ENCODE measurements at places on chromosomes 7 and 10.

GRCh38 chr10:130775311-130775710 lies 536.2 kb downstream of the TCERG1L start:
- DNase-seq: no peak

- DNase-seq: no peak
Measured at GRCh38 chr10:76255241-76255640, 823.8 kb downstream of the LRMDA start.

GRCh38 chr7:1882451-1882850 lies 212.4 kb downstream of the ELFN1 start:
- no peak for DNase-seq

DNA sequence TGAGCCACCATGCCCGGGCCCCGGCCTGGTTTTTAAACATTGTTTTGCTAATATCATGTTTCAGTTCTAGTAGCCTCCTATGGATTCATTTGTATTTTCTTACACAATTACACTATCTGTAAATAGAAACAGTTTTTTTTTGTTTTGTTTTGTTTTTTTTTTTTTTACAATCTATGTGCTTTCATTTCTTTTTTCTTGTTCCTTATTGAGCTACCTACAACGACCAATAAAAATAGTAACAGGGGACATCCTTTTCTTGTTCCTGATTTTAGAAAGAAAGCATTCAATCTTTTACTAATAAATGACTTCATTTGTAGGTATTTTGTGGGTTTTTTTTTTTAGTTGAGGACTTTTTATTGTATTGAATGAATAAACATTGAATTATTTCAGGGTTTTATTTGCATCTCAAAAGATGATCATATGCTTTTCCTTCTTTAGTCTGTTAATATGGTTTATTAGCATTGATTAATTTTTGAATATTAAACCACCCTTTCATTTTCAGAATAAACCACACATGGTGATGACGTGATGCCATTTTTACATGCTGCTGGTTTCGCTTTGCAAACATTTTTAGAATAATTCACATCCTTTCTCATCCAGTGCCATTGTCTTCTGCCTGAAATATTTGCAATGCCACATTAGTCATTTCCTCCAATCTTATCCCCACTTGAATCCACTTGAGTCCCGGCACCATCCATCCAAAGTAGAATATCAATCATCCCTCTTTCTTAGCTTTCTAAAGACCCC lies 18.1 kb upstream of the AKR1E2 start:
- no peak for DNase-seq

DNA sequence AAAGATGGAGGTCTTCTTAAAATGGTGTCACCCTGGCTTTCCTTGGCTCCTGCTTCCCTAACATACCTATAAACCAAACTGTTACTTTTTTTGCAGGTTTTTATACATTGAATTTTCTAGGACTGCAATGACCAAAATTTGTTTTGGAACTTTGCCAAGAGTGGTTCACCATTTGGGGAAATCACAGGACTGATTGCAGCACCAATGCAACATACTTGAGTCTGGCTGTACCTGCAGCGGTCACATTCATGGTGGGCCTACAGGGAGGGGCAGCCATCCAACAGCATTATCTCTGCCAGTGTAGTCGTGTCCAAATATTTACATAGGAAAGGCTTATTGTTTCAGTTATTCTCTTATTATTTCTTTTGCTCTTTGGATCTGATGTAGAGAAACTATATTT lies 69.0 kb downstream of the HACD1 start:
- no peak for DNase-seq

- DNase-seq: no peak
Measured at GRCh38 chr10:51204066-51204465, 129.8 kb downstream of the PRKG1 start.

DNA sequence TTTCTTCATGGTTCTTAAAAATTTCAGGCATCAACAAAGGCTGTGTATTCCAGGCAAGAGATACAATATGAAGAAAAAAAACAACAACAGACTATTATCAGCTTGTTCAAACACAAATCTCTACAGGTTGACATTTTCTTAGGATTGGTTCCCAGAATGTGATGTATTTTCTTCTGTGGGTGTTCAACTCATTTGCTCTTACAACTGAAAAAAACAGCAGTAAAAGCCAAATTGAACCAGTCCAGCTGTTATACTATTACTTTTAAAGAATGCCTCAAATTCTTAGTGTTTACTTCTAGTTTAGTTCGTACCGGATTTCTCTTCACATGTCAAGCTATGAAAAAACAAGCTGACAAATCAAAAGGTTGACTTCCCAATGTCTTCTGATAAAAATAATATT lies 60.7 kb downstream of the CNTNAP2 start:
- no peak for DNase-seq

DNA sequence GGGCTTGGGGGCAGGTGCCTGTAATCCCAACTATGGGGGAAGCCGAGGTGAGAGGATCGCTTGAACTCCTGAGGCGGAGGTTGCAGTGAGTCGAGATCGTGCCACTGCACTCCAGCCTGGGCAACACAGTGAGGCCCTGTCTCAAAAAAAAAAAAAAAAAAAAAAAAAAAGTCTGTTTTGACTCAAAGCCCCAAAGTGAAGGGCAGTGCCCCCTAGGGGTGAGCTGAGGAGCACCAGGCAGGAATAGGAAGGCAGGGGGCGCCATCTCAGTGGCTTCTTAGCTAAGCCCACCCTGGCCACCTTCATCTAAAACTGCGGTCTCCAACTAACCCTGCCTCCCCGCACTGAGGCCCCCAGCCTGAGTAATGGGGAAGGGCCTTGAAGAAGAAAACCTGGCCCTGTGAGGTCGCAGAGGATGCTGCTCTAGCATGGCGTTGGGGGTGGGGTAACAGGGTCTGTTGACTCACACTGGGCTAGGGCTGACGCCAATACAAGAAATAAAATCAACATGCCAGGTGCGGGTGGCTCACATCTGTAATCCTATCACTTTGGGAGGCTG lies 9.8 kb downstream of the PODXL start:
- peak; percentile 72 for DNase-seq

DNA sequence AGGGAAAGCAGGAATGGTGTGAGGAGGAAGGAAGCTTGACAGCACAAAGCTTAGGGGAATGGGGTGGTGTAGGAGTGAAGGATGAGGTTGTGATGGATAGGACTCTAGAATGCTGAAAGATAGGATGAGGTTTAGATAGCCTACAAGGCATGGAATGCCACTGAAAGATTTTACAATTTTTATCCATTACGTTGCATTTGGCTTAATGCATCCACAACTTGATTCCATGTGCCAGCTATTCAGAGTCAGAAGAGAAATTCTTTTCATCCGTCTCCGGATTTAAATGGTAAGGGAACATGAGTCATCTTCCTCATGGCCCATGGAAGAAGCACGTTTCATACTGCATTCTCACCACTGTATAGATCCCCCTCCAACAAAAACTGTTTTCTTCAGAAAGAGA lies 212.4 kb upstream of the BMPER start:
- DNase-seq: no peak

GRCh38 chr10:21626457-21627161 lies 92.6 kb downstream of the MLLT10 start:
- DNase-seq: no peak

DNA sequence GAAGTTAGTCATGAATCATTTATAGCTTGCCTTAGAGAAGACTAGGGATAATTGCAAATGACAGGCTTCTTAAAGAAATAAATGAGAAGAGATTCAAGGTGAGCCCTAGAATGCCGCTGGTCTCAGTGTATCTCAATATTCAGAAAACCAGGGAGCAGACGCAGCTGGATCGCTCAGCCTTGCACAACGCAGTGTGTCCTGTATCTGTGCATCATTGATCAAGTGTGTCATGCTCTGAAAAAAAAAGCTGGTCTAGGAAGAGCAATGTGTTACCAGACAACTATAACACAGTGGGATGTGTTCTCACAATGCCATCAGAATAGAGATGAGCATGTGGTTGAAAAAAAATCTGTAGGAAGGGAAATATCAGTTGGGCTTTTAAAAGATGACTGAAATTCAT lies 230.1 kb downstream of the CALN1 start:
- no peak for DNase-seq

- DNase-seq: no peak
Measured at GRCh38 chr10:69223028-69223342, 2.9 kb downstream of the HKDC1 start.

GRCh38 chr7:29987811-29988317 lies 1.7 kb downstream of the SCRN1 start:
- DNase-seq: no peak

DNA sequence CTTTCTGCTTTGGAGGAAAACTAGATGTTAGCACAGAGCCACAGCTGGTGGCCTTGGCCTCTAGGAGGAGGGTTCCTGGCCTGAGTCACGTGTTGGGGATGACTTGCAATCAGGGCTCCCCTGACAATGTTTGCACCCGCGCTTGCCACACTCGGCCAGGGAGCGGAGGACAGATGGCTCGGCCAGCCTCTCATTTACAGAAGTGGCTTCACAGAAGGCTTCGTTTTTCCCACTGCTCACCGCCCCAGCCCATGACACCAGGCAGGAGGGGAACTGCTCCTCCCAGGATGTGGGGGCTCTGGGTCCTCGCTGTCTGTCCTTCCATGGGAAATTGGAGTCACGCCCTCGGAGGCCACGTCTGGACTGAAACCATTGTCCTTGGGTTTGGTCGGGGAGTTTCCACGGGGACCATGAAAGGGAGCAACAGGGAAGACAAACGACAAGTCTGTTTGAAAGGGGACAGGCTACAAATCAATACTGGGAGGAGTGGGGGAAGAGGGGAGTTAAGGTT lies 49.6 kb upstream of the UBE3C start:
- no peak for DNase-seq

GRCh38 chr10:72030762-72031543 lies 57.4 kb downstream of the SPOCK2 start:
- DNase-seq: no peak

- DNase-seq: no peak
Measured at GRCh38 chr7:68682910-68683309, 915.4 kb upstream of the AUTS2 start.

DNA sequence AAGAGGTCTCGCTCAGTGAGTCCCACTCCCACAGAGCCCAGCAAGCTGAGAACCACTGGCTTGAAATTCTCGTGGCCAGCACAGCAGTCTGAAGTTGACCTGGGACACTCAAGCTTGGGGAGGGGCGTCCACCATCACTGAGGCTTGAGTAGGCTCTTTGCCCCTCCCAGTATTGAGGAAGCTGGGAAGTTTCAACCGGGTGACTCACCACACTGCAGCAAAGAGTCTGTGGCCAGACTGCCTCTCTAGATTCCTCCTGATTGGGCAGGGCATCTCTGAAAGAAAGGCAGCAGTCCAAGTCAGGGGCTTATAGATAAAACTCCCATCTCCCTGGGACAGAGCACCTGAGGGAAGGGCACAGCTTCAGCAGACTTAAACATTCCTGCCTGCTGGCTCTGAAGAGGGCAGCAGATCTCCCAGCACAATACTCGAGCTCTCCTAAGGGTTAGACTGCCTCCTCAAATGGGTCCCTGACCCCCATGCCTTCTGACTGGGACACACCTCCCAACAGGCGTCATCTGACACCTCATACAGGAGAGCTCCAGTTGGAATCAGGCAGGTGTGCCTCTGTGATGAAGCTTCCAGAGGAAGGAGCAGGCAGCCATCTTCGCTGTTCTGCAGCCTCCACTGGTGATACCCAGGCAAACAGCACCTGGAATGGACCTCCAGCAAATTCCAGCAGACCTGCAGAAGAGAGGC lies 970.9 kb upstream of the LRRN3 start:
- DNase-seq: no peak

DNA sequence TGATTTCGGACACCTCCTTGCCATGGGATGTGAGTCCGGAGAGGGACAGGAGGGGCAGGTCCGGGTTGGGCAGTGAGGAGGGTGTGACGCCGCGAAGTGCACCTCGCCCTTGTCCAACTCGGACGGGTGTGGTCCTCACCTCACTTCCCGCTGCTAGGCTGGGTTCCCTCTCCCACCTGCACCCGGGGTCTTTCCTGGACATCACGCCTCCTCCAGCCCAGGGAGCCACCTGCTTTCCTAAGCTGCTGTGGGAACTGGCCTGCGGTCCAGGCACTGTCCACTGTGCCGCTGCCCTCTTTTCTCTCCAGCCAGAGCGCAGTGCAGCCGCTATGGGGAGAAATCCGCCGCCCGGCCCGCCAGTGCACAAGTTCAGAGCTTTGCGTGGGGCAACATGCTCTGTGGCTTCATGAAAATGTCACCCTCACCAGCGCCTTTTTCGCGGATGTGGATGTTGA lies 45.0 kb upstream of the ZNF716 start:
- DNase-seq: no peak

DNA sequence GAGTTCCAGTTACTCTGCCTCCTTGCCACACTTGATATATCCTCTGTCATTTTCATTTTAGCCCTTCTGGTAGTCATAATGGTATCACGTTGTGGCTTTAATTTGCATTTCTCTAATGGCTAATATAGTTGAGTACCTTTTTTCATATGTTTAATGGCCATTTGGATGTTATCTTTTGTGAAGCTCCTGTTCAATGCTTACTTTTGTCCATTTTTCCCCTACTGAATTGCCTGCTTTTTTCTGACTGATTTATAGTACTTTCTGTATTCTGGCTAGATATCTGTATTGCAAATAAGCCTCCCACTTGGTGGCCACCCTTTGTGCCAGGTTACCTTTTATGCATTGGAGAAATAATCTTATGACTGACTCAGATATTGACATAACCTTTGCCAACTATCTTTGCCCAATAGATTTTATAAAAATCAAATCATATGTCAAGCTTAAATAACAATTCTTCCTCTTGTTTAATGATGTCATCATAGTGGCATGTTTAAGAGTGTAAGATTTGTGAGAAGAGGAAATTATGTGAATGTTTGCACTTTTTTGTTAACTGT lies 50.6 kb downstream of the PRPF18 start:
- no peak for DNase-seq

DNA sequence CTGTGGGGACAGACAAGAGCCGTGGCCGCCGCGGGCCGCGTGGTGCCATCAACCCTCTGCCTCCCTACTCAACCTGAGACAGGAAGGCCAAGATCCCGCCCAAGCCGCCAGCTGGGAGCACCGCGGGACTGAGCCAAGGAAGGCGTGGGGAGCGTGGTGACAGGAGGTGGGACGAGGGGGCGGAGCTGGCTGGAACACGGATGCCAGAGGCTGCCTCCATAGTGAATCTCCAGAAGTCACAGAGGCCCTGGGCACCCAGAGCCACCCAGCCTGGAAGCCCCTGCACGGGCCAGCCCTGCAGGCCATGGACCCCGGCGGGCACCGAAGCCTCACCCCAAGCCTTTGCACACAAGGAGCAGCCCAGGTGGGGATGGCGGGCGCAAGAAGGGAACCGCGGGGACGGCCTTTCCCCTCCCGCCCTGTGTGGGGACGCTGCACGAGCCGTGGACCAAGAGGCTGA lies 18.1 kb upstream of the DPYSL4 start:
- no peak for DNase-seq

GRCh38 chr7:70733090-70733489 lies 398.9 kb upstream of the GALNT17 start:
- DNase-seq: no peak

DNA sequence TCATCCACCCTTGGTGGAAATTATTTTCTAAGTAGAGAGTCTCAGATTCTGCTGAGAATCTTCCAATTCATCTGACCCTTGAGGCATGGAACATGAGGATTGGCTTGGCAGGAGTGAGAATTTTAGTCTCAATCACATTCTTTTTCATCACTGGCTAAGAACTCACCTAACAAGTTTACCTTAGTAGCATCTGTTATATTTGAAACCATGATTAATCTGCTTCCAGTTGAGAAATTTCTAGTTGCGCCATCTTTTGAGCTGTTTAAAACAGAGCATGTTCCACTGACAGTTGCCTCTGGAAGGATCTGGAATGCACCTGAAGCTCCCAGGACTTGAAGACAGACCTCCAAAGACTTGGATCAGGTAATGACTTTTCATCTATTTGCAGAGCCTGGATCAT lies at the start of gene LIPK:
TSS of gene LIPK (plus strand) at position 292 of the 400 bp plus-strand sequence. CDS start 18,295 bp downstream, outside the sequence.
- DNase-seq: no peak

Data from iPS DF 6.9 (cell line).